CD4-positive, alpha-beta T cell treated with Interleukin-2 at 100 ng/mL for 4 hours (primary cell): ENCODE measurements at places on chromosomes 16 and 17.

- no peak for DNase-seq
Observed at GRCh38 chr17:17200831-17201230, 5.3 kb downstream of the PLD6 start.

DNA sequence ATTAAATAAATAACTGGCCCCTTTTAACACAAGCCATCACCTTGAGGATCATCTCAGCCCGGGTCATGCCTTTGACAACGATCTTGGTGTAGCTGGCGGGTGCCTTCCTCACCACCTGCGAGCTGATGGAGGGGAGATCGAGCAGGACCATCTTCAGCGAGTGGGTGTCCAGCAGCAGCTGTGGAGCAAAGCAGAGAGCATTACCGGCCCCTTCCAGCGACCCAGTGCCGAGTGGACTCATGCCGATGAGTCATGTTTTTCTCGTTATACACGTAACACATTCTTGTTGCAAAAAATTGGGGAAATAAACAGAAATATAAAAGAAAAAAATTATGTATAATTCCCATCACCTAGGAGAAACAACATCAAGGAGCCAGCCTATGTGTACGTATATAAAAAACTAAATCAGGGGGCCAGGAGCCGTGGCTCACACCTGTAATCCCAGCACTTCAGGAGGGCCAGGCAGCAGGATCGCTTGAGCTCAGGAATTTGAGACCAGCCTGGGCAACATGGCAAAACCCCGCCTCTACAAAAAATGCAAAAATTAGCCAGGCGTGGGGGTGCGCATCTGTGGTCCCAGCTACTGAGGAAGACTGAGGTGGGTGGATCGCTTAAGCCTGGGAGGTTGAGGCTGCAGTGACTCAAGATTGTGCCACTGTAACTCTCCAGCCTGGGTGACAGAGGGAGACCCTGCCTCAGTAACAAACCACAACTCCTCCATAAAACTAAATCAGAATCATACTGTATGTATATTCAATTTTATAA is 169.1 kb upstream of the RPH3AL start:
- DNase-seq, result no peak

DNA sequence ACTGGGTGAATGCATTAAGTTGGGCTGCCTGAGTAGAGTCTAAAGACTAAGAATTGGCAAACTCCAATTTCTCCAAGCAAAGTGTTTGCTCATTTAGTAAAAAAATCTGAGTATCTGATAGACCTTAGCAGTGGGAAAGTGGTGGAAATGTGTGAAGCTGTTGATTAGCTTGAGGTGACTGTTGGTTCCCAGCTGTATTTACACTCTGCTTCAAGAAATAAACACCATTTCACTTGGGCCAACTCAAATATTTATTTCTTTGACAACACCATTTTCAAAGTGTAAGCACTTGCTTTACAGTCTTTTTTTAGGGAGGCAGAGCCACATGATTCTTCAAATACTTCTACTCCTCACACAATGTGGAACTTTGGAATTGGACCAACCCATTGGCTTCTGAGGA is 8.7 kb downstream of the KCTD19 start:
- DNase-seq, result no peak

DNA sequence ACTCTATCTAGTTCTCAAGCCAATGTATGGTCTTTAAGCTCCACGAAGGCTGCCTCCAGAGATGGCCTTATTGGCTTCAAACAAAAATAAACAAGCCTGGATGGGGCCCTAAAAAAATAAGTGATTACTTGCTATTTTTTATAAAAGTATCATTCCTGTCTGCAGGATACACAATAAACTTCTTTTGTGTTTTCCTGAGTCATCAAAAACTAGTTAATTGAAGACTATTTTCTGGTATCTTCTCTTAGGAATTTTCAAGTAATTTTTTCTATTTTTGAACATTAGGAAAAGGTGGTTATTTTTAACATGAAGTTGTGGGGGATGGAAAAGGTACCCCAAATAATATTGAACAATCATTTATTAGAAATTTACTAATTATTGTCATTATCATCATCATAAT is 213.1 kb upstream of the DYNLRB2 start:
- no peak for DNase-seq

- no peak for DNase-seq
Observed at GRCh38 chr16:18055411-18055916, 281.1 kb downstream of the NPIPA8 start.

DNA sequence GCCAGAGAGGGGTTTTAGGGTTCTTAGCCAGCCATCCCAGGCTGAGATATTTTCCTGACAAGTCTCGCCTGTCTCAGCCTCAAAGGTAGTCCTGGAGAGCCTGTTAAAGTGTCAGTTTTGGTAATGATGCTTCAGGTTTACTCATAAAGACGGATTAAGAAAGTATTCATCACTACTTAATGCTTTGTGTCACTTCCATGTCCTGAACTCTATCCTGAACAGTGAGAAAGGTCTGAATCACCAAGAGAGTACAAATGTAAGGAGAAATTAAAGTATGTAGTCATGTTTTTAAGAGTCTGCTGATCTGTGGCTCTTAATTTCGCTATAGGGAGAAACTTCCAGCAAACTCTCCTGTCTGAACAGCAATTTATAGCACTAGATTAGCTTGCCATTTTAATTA is 14.0 kb downstream of the RPGRIP1L start:
- DNase-seq, result no peak

DNA sequence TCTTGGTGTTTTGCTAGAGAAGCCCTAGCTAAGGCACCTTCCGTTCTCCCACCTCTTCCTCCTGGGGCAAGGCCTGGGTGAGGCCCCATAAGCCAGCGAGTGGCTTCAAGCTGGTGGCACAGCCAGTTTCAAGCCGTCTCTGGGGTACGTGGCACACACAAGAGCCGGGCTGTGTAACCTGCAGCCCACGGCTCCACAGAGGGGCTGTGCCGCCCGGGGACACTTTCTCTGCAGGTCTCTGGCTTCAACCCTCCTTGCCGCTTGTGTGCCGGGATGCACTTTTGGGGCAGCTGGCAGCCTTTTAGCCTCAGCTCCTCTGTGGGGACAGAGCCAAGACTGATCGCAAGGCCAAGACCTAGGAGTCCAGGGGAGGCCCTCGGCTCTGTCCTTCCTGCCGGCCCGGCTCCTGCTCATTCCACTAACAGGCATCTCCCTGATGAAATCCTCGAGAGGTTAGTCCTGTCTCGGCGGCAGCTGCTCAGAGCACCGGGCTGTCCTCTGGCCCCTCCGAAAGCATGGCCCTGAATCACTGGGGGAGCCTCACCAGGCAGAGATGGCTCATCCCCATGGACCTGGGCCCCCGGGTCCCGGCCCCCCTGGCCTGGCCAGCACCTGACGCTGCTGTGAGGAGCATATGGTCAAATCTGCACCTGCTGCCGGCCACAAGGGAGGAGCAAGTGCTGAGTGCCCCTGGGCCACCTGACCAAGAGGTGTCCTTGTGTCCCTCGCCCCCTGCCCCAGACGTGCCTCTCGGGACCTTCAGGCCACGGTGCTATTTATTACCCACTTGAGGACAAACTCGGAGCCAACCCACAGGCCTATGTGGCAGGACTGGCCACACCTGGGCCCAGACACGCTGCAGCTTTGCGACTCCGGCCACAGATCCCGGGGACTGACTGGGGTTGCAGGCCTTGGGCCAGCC is 98.5 kb downstream of the METRNL start:
- DNase-seq, result no peak

- DNase-seq, result no peak
Observed at GRCh38 chr16:27995378-27995777, 68.1 kb downstream of the GSG1L start.

- DNase-seq, result no peak
Observed at GRCh38 chr17:77287432-77288068, 146.8 kb downstream of the SEC14L1 start.

GRCh38 chr17:6711681-6712057 is 1.5 kb downstream of the SLC13A5 start:
- DNase-seq, result no peak

- peak; percentile 82 for DNase-seq
Observed at GRCh38 chr17:17313350-17313991, 10.3 kb downstream of the NT5M start.

- no peak for DNase-seq
Observed at GRCh38 chr16:57020651-57021050, 31.3 kb downstream of the NLRC5 start.

GRCh38 chr17:14214271-14214670 is 22.4 kb downstream of the CDRT15 start:
- no peak for DNase-seq

DNA sequence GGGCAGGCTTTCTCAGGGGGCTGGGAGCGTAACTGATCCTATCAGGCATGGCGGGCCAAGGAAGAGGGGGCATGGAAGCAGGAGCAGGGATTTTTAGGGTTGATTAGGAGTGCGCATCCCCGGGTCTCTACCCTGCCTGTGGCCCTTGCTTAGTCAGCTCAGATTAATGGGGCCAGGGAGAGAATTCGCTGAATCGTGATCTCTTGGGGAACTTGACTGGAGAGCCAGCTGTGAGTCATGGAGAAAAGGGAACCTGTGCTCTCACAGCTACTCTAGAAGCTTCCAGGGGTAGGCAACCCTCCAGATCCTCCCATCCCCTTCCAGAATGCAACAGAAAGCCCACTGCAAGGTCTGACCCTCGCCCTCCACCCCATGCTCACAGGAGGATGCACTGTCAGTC is 3.6 kb downstream of the FOXN1 start:
- DNase-seq, result no peak

GRCh38 chr17:22409160-22409751 is 716.9 kb downstream of the KCNJ18 start:
- no peak for DNase-seq

DNA sequence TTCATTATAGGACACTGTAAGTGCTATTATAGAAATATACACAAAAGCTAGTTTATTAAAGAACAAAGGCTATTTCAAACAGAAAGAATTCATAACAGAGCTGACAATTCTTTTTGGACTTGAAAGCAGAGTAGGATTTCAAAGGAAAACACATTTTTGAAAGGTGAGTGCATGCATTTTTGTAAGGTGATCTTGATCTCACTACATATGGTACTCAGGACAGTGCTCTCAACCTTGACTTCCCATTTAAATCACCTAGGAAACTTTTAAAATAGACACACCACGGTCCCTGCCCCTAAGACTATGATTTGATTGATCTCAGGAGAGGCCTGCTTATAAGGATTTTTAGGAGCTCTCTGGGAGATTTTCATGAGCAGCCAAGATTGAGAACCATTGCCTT is 1362.0 kb downstream of the CDH8 start:
- no peak for DNase-seq

DNA sequence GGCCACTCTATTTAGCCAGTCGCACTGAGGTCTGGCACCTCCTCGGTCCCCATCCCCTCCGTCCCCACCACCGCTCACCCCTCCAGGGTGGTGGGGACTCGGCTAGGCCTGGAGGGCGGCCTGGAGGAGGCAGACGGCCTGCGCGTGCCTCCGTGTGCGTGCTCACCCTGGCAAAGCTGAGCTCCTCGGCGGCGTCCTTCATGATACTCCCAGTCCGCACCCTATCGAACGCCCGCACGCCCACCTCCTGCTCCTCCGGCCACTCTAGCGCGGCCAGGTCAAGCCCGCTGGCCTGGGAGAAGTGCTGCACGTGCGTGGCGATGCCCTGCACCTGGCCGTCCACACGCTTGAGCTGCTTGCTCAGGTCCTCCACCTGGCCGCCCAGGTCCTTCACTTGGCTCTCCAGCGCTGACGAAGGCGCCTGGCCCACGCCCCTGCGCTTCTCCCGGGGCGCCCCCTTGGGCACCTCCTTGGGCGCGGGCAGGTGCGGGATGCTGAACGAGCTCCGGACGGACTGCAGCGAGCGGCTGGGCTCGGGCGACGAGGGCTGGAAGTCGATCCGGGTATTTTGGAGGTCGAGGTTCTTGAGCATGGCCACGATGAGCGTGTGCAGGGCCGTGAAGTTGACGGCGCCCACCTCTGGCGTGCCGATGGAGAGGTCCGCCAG is 644 bp downstream of the QRICH2 start:
- no peak for DNase-seq

GRCh38 chr16:2490190-2491105 is 15.5 kb downstream of the TBC1D24 start:
- no peak for DNase-seq

DNA sequence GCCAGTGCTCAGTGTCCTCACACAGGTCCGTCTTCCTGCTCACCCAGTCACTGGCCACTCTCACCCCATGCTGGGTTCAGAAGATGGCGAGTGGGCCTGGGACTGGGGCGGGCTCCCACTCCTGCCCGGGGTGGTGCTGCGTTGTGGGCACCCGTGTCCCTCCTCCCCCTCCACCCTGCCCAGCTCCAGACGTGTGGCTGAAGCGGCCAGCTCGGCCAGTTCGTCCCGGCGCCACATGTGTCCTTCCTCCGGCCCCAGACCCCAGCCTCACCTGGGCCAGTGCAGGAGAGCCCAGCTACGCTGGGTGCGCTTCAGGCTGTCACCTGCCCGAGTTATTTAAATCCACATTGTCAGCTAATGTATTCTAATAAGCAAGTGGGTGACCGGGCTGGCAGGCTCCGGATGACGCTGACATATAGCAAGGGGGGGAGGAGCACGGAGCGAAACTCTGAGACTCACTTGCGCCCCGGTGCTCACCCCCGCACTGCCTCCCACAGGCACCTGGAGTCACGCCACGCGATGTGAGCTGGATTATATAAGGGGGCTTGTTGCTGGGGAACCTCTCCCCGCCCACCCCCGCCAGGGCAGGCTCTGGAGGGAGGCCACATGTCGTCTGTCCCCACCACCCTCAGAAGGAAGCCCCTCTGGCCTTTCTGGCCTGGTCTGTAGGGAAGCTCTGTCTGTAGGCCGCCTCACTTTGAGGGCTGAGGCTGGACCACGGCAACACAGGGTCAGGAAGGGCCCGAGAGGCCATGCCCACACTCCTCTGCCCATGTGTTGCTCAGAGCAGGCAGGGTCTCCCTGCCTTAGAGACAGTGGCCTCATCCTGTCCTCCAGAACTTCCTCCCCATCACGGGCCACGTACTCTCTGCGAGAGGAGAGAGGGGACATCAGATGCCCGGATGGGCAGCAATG is 7.1 kb upstream of the BAIAP2 start:
- no peak for DNase-seq

- DNase-seq, result no peak
Observed at GRCh38 chr17:12201294-12201880, 180.7 kb downstream of the MAP2K4 start.

- no peak for DNase-seq
Observed at GRCh38 chr16:65497571-65497970, 375.7 kb upstream of the CDH11 start.

- DNase-seq, result peak; percentile 89
Observed at GRCh38 chr17:45218895-45219661, 2.6 kb upstream of the FMNL1 start.

DNA sequence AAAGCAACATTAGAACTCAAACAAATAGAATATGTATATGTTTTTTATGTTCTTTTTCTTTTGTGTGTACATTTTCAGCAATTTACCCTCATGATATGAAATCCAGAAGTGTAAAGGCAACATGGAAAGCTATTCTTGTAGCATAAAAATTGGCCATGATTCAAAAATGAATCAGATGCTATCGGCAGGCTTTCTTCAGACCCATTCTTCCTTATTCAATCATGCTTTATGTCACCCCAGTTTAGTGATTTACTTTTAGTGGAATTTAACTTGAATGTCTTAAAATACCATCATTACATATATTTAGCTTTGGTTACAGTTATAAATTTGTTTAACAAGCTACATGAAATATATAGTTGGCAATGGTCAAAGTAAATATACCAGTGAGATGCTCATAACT is 21.4 kb upstream of the SMIM36 start:
- DNase-seq, result no peak

GRCh38 chr16:85479972-85480726 is 133.0 kb upstream of the GSE1 start:
- DNase-seq, result no peak
